ENCODE measurements at places on chromosomes 16 and 17. TPM values are rescaled to one million over a fixed set of nuclear protein-coding genes. Genes with fewer than 3 reads are reported as not detected.

Gene PPM1E
- 0.01 TPM for polyA plus RNA-seq

Gene MARVELD3
- 11.6 TPM for polyA plus RNA-seq

Gene RAD51C
- polyA plus RNA-seq = 41.8 TPM

Gene GPRC5C
- 24.2 TPM for polyA plus RNA-seq

Gene TBC1D3I
- 0.03 TPM for polyA plus RNA-seq

Gene ELMO3
- polyA plus RNA-seq = 21.0 TPM

Gene FZD2
- polyA plus RNA-seq = 4.6 TPM

Gene PDIA2
- polyA plus RNA-seq = 0.18 TPM

Gene SDK2
- polyA plus RNA-seq = 4.5 TPM

Gene RPH3AL
- 1.2 TPM for polyA plus RNA-seq

Gene JUP
- polyA plus RNA-seq = 152 TPM

Gene ACBD4
- 2.8 TPM for polyA plus RNA-seq

GRCh38 chr17:31299624-31300023 lies 2.6 kb upstream of the OMG start:
- DNase-seq = no peak

DNA sequence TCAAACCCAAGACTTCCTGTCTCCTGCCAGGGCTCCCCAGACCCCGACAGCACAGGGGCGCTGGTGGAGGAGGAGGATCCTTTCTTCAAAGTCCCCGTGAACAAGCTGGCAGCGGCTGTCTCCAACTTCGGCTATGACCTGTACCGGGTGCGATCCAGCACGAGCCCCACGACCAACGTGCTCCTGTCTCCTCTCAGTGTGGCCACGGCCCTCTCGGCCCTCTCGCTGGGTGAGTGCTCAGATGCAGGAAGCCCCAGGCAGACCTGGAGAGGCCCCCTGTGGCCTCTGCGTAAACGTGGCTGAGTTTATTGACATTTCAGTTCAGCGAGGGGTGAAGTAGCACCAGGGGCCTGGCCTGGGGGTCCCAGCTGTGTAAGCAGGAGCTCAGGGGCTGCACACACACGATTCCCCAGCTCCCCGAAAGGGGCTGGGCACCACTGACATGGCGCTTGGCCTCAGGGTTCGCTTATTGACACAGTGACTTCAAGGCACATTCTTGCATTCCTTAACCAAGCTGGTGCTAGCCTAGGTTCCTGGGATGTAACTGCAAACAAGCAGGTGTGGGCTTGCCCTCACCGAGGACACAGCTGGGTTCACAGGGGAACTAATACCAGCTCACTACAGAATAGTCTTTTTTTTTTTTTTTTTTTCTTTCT lies 8.1 kb downstream of the SERPINF1 start:
- peak; percentile 97 for DNase-seq

GRCh38 chr16:50368410-50369132 lies at the start of gene BRD7:
Gene BRD7, minus strand, starts transcription at chr16:50368988. Its CDS starts 214 bp downstream, at chr16:50368774.
- no peak for DNase-seq

GRCh38 chr17:80297996-80298560 lies 37.4 kb downstream of the RNF213 start:
- DNase-seq = no peak

DNA sequence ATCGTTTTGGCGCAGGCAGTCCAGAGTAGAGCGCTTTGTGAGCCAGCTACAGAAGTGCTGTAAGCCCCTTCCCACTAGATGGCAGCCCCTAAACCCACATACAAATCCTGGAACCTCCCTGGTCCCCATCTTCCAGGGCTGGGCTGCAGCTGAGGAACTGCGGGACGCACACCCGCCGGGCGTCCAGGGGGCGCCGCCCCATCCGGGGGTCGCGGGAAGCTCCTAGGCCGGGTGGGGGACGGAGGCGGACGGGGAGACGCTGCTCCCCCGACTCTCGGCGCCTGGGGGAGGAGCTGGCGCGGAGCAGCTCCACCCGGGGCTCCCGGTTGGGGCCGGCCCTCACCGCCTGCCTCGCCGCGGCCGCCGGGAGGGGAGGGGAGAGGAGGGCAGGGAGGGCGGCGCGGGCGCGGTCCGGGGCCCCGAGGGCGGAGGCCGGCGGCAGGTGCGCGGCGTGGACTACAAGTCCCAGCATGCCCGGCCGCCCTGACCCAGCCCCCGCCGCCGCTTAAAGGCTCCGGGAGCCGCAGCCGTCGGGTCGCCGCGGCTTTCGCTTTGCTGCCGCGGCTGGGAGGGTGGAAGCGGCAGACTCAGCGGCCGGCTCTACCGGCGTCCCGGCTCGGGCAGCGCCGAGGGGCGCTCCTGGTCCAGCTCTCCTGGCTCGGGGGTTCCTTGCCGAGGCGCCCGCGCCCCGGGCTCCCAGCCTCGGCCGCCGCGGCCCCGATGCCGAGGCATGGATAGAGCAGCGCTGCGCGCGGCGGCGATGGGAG lies at the start of gene KSR1:
KSR1 (plus strand) TSS at position 535 of the 767 bp plus-strand sequence; CDS start at position 731, 196 bp downstream.
- DNase-seq = no peak

DNA sequence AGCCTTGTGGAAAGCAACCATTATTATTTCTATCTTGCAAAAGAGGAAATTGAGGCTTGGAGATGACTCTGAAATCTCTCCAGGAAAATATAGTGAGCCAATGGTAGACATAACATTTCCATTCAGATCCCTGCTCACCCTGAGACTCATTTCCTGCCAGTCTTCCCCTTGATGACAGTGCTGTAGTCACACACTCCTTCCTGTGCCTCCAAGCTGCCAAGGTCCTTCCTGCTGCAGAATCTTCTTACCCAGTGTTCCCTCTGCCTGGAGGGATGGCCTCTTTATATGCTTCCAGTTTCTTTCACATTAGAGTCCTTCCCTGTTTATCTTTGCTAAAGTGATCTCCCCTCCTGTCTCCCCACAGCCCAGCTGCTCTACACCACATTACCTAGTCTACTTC lies 648.1 kb downstream of the TOX3 start:
- DNase-seq = no peak

GRCh38 chr17:1627982-1628855 lies at the start of gene SLC43A2:
Gene SLC43A2, minus strand, starts transcription at chr17:1628834. Its CDS starts 960 bp downstream, at chr17:1627874.
- DNase-seq = no peak

DNA sequence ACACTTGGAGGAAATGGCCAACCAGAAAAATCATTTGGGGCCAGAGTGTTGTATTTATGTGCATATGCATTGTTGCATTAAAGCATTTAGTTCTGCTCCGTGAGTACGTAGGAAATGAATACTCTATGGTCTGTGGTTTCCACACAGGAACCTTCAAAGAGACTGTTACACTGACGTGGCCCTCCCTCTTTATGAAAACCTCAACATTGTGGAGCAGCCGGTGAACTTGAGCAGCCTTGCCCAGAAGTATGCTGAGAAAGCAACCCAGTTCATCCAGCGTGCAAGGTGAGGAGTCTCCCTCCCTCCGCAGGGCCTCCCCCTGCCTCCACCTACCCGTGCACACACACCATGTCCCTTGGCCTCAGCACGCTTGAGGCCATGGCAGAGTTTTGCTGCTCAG lies 65.2 kb downstream of the ARSG start:
- DNase-seq = no peak

DNA sequence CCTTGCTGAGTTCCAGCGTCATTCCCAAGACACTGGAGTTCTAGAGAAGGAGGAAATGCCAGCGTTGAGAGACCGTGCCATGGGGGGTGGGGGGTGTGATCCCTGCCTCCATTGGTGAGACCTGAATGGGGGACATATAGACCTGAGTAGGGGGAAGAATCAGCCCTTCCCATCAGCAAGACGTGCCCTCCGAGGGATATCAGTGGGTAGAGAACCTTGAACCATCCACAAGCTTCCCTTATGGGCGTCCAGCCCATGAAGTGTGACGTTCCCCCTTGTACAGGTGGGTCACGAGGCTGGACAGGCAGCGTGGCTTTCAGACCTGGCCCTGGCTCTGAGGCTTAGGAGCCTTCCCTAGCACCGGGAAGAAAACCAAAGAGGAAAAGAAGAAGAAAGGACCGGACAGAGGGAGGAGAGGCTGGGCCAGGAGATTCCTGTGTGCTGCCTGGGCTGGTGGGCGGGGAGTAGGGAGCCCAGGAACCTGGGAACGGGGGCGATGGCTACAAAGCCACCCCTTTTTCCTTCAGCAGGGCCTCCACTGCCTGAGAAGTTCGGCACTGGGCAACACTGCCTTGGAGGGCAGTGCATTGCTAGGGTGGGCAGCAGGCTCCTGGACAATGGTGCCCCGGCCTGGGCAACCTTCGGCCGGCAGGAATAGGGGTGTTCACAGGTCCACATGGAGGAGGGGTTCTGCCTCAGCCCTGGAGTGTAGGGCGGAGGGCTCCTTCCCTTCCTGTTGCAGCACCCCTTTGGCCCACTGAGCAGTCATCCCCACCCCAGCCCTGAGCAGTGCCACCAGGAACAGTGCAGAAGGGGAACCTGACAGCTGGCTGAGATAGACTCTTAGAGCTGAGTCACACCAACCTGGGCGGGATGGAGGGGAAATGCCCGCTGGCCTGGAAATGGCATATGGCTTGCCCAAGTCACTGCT lies 7.2 kb downstream of the RAB11FIP4 start:
- no peak for DNase-seq

DNA sequence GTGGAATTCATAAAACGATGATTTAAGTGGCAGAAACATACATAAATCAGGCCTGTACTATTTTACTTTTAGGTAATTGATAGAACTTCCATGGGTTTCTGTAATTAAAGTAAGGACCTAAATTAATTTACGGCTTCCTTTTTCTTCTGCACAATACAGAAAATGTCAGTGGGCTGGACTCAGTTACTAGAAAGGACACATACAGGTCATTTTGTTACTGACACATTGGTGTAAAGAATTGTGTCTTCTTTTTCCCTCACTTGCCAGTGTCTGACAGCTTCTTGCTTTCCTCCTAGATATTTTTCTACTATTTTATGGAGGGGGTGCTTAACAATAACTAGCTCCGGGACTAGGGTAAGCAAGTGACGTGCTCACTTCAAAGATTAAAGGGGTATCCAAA lies 304.8 kb downstream of the RBFOX1 start:
- DNase-seq = no peak

- DNase-seq = peak; percentile 93
These were observed 1.2 kb upstream of the SOST start for GRCh38 chr17:43759836-43760235.

DNA sequence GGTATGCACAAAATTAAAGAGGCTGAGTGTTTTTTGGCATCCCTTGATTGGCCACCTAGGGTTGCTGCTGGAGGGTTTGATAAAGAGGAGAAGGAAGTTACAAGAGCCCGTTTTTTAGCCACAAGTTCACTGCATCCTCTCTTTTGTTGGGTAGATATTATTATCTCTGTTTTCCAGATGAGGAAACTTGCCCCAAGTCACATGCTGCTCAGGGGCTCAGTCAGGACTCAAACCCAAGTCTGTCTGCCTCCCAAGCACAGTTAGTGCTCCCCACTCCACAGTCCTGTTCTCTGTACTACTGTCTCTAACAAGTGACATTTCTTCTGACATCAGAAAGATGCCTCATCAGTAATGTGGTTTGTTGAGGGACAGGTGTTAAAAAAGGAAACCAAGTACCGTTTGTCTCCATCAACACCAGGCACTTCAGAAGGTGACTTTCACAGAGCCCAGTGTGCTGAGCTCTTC lies 1.4 kb downstream of the NT5M start:
- no peak for DNase-seq

DNA sequence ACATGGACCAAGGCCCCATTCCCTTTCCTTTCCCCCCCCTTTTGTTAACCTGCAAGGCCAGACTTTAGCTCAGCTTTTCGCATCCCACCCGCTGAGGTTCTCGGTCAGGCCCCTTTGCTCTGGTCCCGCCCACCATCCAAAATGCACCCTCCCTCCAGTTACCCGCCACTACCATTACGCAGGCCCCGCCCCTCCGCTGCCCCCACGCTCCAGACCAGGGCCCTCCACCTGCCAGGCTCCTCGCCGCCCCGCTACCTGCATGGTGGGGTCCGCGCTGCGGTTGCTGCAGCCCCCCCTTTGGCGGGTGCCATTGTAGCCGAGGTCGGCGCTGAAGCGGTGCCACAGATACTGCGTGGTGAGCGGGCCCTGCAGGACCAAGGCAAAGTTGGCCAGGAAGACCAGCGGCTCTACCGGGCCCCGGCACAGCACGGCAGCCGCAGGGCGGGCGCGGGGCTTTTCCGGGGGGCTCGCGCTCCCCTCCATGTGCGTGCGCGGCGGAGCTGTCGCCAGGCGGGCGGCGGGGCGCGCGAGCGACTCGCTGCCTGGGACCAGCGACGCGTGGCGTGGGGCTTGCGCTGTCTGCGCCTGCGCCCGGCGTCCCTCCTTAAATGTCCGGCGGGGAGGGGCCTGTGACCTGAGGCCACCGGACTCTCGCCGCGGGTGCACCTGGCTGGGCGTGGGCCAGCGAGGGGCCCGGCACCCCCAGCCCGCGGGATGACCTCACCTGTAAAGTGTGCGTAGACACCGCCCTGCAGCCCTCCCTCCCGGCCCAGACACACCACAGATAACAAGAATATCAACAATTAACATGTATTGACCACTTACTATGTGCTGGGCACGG lies at the start of gene SLC46A1:
SLC46A1 (minus strand) TSS at position 581 of the 841 bp plus-strand sequence; CDS start at position 483, 98 bp downstream.
- no peak for DNase-seq

GRCh38 chr16:56956076-56956475 lies 5.7 kb upstream of the CETP start:
- DNase-seq = no peak

DNA sequence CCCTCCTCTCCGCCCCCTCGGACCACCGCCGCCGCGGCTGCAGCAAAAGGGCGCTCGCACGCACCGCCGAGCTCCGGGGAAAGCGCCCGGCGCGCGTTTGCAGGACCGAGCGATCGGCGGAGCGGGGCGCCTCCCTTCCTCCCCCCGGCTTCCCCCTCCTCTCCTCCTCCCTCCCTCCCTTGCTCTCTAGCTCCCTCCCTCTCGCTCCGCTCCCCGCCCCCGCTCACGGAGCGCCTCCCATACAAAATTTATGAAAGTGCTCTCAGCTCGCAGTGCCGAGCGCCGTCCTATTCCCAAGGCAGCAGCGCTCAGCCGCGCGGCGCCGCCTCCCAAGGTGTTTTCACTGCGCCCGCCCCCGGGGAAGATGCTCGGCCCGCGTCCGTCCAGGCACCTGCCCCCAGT lies at the start of gene RTN4RL1:
RTN4RL1 (minus strand) TSS at position 115 of the 402 bp plus-strand sequence. CDS start 469 bp downstream, outside the sequence.
- no peak for DNase-seq

DNA sequence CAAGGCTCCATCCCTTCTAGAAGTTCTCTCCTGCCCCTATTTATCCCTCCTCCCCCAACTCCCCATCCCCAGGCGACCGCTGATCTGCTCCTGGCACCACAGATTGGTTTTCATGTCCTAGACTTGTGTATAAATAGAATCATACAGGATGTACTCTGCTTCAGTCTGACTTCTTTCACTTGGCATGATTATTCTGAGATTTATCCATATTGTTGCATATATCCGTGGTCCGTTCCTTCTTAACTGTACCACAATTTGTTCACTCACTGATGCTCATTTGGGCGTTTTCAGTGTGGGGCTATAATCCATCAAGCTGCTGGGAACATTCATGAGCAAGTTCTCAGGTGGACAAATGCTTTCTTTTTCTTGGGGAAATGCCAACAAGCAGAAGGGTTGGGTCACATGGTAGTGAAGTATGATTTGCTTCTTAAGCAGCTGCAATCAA lies 23.9 kb downstream of the PITPNM3 start:
- DNase-seq = no peak

DNA sequence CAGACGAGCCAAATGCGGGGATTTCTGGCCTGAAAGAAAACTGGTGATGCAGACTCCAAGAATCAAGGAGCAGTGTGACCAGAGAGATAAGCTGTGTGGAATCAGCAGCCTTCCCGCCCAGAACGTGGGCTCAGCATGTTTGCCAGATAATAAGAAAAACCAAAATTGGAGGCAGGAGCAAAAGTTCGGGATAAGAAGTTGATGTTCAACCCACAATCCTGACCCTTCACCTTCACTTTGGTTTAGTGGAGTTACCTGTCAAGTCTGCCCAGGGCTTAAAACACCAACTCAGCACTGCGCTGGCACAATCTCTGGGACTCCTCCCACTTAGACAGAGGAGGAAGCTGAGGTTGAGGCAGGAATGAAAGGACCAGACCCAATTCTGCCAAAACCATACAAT lies 3.1 kb downstream of the SLC43A2 start:
- DNase-seq = no peak
